ENCODE measurements at places on chromosomes 3 and 15.

DNA sequence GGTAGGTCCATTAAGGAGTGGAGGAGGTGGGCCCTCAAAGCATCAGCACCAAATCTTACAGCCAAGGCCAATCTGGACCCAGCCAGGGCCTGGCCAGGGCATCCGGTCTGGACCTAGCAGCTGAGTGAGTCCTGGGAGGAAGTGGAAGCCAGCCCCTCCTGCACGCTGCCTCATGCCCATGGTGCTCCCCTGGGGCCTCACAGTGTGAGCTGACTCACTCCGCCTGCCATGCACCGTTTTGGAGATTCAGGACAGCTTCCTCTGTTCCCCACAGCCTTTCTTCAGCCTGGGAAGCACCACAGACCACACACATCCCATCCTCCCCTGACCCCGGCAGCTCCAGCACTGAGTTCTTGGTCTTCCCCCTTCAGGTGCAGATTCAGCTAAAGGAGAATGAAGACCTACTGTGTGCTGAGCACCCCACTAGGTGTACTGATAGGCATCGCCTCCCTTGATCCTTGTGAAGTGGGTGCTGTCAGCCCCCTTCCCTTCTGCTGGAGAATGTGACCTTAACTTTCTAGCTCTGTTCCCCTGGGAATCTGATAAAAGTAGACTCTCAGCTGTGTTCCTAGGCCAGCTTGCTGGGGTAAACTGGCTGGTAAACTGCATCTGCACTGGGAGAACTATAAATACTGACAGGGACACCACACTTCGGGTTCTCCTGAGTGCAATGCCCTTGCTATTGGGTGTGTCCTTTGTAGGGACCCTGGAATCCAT is 36.8 kb upstream of the SEC13 start:
- no peak for DNase-seq

DNA sequence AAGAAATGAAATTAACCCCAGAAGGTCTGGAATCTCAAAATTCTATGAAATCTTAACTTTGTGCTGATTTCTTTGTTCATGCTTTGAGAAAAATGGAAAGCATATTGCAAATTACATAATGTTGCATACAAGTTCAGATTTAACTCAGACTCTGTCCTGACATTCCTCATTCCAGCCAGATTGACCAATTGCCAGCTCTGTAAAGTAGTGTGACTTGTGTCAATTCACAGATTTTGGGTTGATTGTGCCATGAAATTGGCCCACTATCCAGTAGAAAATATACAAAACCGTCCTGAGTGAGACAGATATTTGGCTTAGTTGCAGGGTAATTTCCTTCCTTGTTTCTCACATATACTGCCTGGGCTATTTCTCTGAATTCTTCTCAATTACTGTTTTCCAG is 1312.6 kb downstream of the ROBO1 start:
- no peak for DNase-seq

DNA sequence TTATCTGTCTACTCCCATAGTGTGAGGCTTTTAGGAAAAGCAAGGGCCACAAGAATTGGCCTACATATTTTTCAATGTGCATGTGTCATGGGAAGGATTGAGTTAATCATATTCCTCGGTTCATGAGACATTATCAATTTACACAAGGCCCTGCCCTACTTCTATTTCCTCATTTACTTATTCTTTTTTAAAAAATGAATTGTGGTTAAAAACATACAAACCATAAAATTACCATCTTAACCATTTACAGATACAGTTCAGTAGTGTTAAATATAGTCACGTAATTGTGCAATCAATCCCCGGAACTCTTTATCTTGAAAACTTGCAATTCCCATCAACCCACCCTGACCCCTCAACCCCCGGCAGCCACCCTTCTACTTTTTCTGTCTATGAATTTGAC is 284.0 kb upstream of the GADL1 start:
- DNase-seq = no peak

GRCh38 chr3:31785734-31786133 is 195.3 kb downstream of the OSBPL10 start:
- no peak for DNase-seq

DNA sequence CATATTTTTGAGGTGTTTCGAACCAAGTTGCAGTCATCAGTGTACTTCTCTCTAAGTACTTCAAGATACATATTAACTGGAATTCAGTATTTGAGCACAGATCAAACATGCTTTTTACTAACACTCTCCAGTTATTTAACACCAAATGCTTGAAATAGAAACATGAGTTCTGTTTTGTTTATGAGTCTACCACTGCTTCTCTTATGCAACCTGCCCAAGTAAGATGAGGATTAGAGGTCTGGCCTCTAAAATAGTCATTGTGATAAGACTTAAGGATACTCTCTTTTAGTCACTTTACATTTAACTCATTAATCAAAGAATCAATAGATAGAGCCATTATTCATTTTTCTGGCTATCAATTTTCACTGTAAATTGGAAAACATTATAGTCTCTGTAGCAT is 156.2 kb upstream of the THRB start:
- no peak for DNase-seq

DNA sequence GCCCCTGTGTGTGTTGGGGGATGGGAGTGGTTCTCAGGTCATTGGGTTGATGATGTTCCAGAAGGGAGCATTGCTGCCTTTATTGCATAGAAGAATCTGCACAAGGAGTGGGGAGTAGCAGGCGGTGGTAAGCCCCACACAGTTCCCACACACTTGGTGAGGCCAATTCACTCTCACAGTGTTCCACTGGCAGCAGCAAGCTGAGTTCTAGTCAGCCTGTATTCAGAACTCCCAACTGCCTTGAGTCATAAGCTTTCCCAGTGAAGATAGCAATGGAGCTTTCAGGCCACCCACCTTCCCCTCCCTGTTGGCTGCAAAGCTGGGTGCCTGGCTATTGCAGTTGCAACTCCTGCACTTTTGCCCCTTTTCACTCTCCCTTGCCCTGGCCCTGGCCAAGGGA is 181.1 kb upstream of the RBMS3 start:
- DNase-seq = no peak

- DNase-seq = no peak
These were observed 29.9 kb upstream of the ST3GAL6 start for GRCh38 chr3:98733053-98733811.

DNA sequence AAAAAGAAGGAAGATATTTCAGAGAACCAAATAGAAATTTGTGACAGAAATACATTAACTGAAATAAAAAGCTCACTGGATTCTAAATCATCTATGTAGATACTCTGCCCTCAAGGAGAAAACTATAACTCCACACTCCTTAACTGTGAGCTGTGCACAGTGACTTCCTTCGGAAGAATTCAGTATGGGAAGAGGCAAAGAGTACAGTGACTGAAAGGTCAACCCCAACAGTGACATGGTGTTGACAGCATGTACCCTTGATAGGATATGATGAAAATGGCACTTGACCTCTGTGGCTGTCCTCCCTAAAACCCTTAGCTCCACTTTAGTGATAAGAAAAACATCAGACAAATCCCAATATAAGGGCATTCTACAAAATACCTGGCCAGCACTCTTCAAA is 165.5 kb downstream of the ATP10A start:
- no peak for DNase-seq

DNA sequence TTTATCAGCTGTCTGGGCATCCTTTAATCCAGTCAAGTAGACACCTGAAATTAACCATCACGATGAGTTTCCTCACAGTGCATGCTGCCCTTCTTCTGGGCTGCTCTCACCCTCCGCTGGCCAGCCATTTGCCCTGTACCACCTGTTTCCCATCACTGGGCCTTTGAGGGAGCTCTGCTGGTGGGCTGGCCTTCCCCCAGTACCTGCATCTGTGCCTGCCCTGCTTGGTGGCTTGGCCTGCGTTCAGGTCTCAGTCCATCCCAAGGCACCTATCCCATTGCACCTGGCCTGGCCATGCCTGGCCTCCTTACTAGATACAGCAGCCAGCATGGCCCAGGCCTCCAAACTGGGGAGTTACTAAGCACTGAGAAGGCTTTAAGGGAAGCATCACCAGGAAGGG is 413.2 kb downstream of the NTRK3 start:
- DNase-seq = no peak

DNA sequence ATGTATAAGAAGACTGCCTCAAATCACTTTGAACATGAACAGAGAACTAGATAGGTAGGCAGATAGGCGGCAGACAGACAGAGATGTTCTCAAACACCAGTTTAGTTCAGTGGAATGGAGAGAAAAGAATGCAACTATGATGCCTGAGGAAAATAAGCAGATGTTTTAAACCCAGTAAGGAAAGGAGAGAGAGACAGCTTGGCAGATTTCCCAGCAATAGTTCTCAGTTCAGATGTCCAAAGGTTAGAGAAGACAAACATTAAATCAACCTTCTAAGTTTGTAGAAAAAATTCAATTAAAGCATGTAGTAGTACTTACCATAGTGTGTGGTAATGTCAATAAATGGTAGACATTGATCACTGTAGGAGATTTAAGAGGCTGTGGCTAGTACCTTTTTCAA is 209.6 kb upstream of the PFN2 start:
- no peak for DNase-seq

DNA sequence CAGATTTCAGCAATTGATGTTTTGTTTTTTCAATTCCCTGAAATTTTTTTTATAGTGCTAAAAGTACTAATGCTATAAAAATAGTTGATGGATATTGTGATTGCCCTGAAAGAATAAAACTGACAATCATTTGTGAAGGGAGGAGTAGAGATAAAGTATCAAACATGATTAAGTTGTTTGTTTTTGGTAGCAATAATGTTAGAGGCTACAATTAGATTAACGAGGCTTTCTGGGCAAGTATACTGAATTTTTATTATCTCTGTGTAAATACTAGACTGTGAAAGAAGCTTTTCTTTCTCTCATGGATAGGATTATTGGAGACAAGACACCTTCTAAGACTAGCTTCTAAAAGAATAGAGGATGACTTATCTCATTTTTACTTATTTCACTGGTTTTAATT is 15.6 kb downstream of the NR1D2 start:
- no peak for DNase-seq

GRCh38 chr3:71345429-71346040 is 238.0 kb downstream of the FOXP1 start:
- no peak for DNase-seq

DNA sequence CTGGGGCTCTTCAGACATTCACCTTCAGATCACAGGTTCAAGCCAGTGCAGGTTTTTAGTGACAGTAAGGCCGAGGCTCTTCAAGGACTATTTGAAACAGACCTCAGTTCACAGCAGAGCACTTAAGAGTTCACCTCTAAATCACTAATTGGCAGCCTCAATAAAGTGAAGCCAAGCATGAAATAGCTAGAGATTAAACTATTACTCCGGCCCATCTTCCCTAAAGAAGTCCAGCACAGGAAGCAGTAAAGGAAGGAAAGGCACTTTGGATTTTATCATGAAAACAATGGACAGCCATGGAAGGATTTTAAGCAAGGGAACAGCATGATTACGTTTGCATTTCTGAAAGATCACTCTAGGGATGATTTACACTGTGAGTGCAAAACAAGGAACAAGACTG is 27.6 kb upstream of the ARL6 start:
- DNase-seq = no peak

- DNase-seq = no peak
These were observed 49.2 kb downstream of the ALCAM start for GRCh38 chr3:105415951-105416350.

- DNase-seq = no peak
These were observed 13.3 kb downstream of the ABHD2 start for GRCh38 chr15:89101302-89102193.

DNA sequence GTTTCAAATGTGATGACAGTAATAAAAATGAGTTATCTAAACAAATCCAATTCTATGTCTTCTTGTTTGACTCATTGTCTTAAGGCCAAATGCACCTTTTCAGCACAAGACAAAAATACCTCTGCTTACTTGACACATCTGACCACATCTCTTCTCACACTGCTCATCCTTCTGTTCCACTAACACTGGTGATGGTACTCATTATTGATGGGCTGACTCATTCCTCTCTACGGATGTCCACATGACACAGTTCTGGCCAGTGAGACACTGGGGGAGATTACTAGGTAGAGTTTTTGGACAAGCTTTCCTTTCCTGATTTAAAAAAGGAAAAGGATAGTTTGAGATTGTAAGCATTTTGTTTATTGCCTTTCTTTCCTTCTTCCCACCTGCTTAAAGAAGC is 410.6 kb upstream of the THRB start:
- no peak for DNase-seq

DNA sequence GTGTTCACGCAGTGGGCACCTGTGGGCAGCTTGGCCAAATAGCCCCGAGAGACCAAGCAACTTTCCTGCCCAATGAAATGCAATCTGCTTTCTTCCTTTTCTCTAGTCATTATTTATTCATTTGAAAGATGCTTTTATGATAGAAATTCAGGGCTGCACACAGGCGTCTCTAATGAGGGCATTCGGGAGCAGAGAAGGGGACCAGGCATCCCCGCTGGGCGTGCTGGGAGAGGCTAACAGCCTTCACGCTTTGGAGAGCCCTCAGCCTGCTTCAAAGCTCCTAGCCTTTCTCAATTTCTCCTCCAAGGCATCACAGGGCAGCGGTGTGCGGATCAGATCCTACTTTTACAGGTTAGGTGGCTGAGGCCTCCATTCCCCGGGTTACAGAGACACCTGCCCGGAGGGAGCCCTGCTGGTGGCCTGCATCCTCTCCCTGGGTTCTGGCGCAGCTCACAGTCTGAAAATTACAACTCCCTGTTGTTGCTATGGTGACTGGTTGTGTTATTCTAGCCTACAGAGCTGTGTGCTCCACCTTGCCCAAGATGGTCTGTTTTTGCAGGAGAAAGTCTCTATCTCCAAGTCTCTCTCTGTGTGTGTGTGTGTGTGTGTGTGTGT is 21.8 kb upstream of the KLF13 start:
- no peak for DNase-seq

- DNase-seq = no peak
These were observed 56.8 kb upstream of the TGFBR2 start for GRCh38 chr3:30549600-30549999.

DNA sequence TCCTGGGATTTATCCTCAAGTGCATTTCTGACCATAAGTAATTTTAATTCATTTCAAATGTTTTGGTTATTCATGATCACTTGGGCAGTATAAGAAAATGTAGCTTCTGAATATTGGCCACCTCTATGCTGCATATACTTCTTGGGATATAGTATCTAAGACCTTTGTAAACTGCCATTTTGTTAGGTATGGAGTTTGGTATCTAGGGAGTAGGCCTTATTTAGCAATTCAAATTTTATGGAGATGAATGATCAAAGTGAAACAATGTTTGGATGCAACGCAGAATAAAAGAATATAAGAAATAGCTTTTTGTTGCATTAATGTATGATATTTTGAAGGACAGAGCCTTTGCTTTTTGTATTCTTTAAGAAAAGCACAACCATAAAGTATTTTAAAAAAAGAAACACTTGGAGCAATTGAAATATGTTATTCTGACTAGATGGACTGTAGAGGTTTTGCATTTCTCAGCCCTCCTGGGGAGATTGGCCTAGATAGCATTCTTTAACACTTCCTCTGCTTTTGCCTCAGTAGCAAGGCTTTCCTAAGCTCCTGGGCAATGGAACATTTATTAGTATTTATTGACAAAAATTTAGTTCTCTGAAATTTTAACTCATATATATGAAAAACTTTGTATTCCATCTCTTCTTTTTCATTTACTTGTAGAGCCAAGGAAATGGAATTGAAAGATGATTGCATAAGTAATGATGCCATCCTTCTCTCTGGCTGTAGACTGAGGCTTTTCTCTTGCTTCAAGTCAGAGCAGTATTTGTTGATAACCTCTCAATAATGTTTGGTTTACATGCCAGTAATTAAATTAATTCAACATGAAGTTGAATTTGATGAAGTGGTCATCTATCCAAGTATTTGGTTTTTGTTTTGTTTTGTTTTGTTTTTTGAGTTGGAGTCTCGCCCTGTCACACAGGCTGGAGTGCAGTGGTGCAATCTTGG is 61.8 kb upstream of the UTS2B start:
- DNase-seq = no peak

- no peak for DNase-seq
These were observed 195.7 kb downstream of the ZIC4 start for GRCh38 chr3:147210676-147211075.

Measured in T-helper 1 cell (primary cell).